ENCODE measurements at places on chromosomes 6 and 20. TPM values are rescaled to one million over a fixed set of nuclear protein-coding genes. Genes with fewer than 3 reads are reported as not detected.

Gene AKAP12
- total RNA-seq, result 37.3 TPM

GRCh38 chr6:12614456-12614855 is 102.1 kb upstream of the PHACTR1 start:
- no peak overlapping the region for H3K4me3 ChIP-seq
- no peaks in the 10 kb centered on the region for H3K27me3 ChIP-seq
- no peak overlapping the region for H3K27ac ChIP-seq
- no peak for DNase-seq
- H3K36me3 ChIP-seq, result no peaks in the 10 kb centered on the region

Gene SEL1L2
- total RNA-seq, result not detected

- H3K36me3 ChIP-seq, result no peaks in the 10 kb centered on the region
- peaks cover 18% of the 10 kb centered on the region for H3K27me3 ChIP-seq
- DNase-seq, result no peak
- peak overlapping the region; percentile 69 for H3K4me3 ChIP-seq
- no peak overlapping the region for H3K27ac ChIP-seq
These were observed 618 bp upstream of the SLC16A10 start for GRCh38 chr6:111086685-111087084.

- peaks cover 30% of the 10 kb centered on the region for H3K4me1 ChIP-seq
- DNase-seq, result peak; percentile 88
- no peaks in the 10 kb centered on the region for H3K36me3 ChIP-seq
- no peaks in the 10 kb centered on the region for H3K27me3 ChIP-seq
- H3K27ac ChIP-seq, result peak overlapping the region; percentile 71
These were observed 417 bp upstream of the PXDC1 start for GRCh38 chr6:3751730-3752530.

DNA sequence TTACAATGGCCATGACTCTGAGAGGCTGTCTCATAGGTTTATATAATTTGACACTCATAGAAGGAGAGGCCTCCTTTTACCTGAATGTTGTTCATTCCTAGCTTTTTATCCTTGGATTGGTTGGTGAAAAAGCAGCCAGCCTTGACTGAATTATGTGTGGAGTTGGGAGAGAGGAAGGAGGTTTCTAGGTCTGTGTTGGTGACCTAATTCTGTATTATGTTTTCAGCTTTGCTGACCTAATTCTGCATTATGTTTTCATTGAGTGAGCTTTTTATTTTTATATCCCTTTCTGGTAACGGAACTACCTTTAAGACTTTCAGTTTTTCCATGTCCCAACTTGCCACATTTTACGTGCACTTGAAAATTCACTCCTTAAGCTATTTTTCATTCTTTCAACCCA is 59.1 kb upstream of the RNF144B start:
- H3K27me3 ChIP-seq, result no peaks in the 10 kb centered on the region
- DNase-seq, result no peak
- peaks cover 13% of the 10 kb centered on the region for H3K4me1 ChIP-seq
- H3K36me3 ChIP-seq, result no peaks in the 10 kb centered on the region
- H3K4me3 ChIP-seq, result no peak overlapping the region
- H3K27ac ChIP-seq, result no peak overlapping the region

- no peaks in the 10 kb centered on the region for H3K36me3 ChIP-seq
- no peak overlapping the region for H3K4me3 ChIP-seq
- H3K27ac ChIP-seq, result no peak overlapping the region
- no peak for DNase-seq
- H3K27me3 ChIP-seq, result no peaks in the 10 kb centered on the region
These were observed 20.0 kb upstream of the ZNF76 start for GRCh38 chr6:35239581-35239980.

- no peak overlapping the region for H3K27ac ChIP-seq
- H3K36me3 ChIP-seq, result peaks cover 10% of the 10 kb centered on the region
- no peak overlapping the region for H3K4me3 ChIP-seq
- no peaks in the 10 kb centered on the region for H3K27me3 ChIP-seq
- H3K4me1 ChIP-seq, result no peaks in the 10 kb centered on the region
These were observed 85.8 kb downstream of the GFRA4 start for GRCh38 chr20:3577366-3577765.

Gene C6orf120
- total RNA-seq, result 23.2 TPM

DNA sequence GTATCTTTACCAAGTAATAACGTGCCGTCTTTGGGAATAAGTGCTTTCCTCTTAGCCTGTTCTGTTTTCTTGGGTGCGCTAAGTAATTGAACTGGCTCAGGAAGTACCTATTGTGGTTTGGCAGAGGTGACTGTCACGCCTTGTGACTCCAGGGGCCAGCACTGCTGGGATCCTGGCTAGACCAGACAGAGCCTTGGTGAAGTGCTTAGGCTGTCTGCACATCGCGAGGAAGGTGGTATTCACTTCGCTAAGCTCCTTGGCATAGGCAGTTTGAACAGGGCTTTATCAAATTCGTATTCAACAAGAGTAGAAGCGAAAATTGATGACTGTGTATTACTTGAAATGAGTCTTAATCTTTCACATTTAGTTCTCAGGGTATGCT is 17.6 kb downstream of the PRDM1 start:
- DNase-seq, result no peak
- H3K27me3 ChIP-seq, result no peaks in the 10 kb centered on the region
- H3K27ac ChIP-seq, result no peak overlapping the region

Gene EPPIN
- total RNA-seq, result not detected

Gene ENPP3
- 0.45 TPM for total RNA-seq

Gene DLK2
- 0.37 TPM for total RNA-seq

DNA sequence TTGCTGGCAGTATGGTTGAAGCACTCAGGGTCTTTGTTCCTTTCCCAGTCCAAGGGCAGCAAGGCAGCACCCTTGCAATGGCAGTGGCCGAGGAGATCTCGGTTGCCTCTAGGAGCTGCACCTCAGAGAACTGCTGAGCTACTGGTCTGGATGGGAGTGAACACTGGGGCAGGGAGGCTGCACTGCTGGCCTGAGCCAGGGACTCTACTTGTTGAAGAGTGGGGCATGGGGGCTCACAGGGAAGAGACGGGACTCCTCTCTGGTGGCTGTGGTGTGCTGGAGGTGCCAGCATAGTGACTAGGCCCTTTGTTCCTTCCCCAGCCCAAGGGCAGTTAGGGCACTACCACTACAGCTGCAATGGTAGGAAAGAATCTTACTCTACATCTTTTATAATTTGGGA is 203.0 kb downstream of the ZDHHC14 start:
- no peak for DNase-seq
- no peaks in the 10 kb centered on the region for H3K4me1 ChIP-seq
- no peaks in the 10 kb centered on the region for H3K27me3 ChIP-seq
- H3K27ac ChIP-seq, result no peak overlapping the region

GRCh38 chr20:40589581-40589980 is 99.5 kb downstream of the MAFB start:
- DNase-seq, result no peak
- no peaks in the 10 kb centered on the region for H3K36me3 ChIP-seq
- no peak overlapping the region for H3K27ac ChIP-seq
- H3K4me3 ChIP-seq, result no peak overlapping the region
- H3K4me1 ChIP-seq, result no peaks in the 10 kb centered on the region
- no peaks in the 10 kb centered on the region for H3K27me3 ChIP-seq

DNA sequence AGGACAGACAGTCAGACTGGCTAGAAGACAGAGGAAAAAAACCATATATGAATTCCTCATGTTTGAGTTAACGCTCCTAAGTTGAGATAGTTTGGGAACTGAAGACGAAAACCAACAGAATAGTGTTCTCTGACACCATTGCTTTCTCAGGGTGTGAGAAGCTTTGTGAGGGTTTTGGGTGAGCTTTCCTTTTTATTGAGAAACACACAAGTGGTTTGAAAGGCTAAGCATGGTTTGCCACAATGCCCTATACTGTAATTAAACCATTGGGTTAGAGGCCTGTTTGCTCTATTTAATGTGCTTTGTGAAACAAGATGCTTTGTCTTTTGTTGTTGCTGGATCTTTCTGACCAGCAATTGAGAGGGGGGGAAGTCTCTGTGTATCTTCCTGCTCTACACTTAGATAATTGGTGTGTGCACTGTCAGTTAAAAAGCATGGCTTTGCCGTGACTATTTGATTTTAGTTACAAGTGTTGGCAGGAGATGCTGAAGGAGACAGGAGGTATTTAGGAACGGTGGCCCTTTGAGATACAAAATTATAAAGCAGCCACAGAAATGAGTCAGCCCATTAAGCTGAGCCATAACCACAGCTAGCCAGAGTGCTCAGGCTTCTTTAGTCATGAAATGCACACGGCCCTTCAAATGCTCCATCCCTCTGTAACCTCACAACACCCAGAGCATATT is 273.0 kb upstream of the PREP start:
- no peaks in the 10 kb centered on the region for H3K36me3 ChIP-seq
- H3K27me3 ChIP-seq, result no peaks in the 10 kb centered on the region
- no peak overlapping the region for H3K27ac ChIP-seq
- no peaks in the 10 kb centered on the region for H3K4me1 ChIP-seq
- peak; percentile 18 for DNase-seq

DNA sequence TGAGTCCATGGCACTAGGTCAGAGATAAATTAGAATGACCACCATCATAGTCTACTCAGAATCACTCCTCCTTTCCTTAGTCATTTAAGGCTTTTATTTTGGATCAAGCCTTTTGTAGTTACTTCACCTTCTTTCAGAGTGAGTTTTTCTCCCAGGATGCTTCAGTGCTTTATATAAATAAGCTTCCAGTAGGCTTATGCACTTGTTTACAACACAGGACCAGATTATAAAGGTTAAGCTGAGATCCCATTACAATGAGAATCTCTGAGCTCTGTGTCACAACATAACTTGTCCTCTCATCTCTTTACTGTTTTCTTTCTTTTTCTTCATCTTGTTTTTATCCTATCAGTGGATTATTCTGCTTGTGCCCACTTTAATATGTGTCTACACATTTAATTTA is 47.9 kb downstream of the CEP57L1 start:
- no peaks in the 10 kb centered on the region for H3K36me3 ChIP-seq
- H3K27me3 ChIP-seq, result no peaks in the 10 kb centered on the region
- no peaks in the 10 kb centered on the region for H3K4me1 ChIP-seq

Gene SAMHD1
- total RNA-seq, result 10.9 TPM

GRCh38 chr20:37552415-37552814 is 24.7 kb upstream of the BLCAP start:
- DNase-seq, result peak; percentile 50
- H3K4me3 ChIP-seq, result no peak overlapping the region
- H3K27me3 ChIP-seq, result no peaks in the 10 kb centered on the region

Gene C2
- total RNA-seq, result 1.2 TPM

- no peak overlapping the region for H3K4me3 ChIP-seq
- H3K4me1 ChIP-seq, result peaks cover 25% of the 10 kb centered on the region
- no peaks in the 10 kb centered on the region for H3K36me3 ChIP-seq
- peak; percentile 19 for DNase-seq
- H3K27ac ChIP-seq, result no peak overlapping the region
These were observed 92.3 kb upstream of the ENPP5 start for GRCh38 chr6:46262928-46263706.

DNA sequence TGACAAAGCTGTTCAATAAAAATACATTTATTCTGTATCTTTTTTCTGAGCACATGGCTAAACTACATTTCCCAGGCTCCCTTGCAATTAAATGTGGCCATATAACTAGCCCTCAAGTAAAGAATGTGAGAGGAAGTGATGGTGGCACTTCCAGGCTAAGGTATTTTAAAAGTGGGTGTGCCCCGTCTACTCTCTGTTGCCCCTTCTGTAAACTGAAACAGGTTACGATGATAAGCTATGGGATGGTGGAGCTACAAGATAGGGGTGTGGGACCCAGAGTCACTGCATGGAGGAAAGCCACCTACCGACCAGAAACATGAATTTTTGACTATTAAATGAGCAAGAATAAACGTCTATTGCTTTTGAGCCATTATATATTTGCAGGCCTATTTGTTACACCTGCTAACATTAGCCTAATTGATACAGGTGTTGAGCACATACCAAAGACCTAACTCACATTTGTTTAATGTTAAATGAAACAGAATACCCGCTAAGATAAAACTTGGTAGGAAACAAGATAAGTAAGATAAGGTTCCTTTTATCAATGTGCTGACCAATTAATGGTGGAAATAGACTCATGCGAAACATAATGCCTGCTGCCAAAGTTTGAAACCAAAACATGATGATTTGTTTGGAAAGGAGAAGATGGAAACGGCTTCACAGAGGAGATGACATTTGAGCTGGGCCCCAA is 3.1 kb downstream of the FYN start:
- no peak for DNase-seq
- peaks cover 8% of the 10 kb centered on the region for H3K27me3 ChIP-seq
- no peak overlapping the region for H3K27ac ChIP-seq
- H3K4me3 ChIP-seq, result no peak overlapping the region

DNA sequence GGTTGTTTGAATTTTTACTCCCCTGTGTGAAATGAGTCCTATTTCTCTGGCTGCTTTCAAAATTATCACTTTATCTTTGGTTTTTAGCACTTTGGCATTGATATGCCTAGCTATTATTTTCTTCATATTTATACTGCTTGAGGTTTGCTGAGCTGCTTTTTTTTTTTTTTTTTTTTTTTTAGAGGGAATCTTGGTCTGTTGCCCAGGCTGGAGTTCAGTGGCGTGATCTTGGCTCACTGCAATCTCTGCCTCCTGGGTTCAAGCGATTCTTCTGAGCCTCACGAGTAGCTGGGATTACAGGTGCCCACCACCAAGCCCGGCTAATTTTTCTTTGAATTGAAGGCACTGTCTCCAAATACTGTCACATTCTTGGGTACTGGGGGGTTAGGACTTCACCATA is 40.6 kb downstream of the STXBP5 start:
- H3K4me3 ChIP-seq, result no peak overlapping the region
- H3K4me1 ChIP-seq, result no peaks in the 10 kb centered on the region
- no peaks in the 10 kb centered on the region for H3K27me3 ChIP-seq
- no peak overlapping the region for H3K27ac ChIP-seq
- H3K36me3 ChIP-seq, result no peaks in the 10 kb centered on the region

Gene DLL1
- 1.2 TPM for total RNA-seq

Gene STX11
- 0.30 TPM for total RNA-seq

GRCh38 chr20:46034039-46034438 is 5.0 kb downstream of the SLC12A5 start:
- peaks cover 48% of the 10 kb centered on the region for H3K27me3 ChIP-seq
- H3K27ac ChIP-seq, result no peak overlapping the region
- no peaks in the 10 kb centered on the region for H3K36me3 ChIP-seq
- no peak for DNase-seq
- H3K4me3 ChIP-seq, result no peak overlapping the region

DNA sequence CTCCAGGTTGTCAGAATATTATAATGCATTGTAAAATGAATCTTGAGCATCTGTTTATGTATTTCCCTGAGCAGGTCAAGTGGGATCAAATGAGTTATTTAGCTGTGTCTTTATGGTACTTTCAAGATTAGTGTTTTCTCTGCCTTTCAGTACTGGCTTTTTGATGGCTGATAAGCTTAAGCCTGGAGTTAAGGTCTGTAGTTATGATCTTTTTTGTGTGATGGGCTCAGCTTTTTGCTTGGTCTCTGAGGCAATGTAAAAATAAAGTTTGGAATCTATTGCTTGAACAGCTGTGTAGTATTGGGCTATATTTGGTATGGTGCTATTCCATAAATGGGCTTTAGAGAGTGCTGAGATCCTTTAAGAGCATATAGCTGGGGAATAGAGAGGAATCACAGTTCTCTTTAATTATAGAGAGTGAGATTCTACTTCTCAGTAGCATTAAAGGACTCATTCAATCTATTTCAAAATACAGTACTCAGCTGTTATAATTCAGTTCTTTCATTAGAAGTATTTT is 40.7 kb downstream of the ZNF451 start:
- no peaks in the 10 kb centered on the region for H3K27me3 ChIP-seq
- H3K27ac ChIP-seq, result no peak overlapping the region
- H3K4me1 ChIP-seq, result peaks cover 10% of the 10 kb centered on the region
- H3K36me3 ChIP-seq, result peaks cover 19% of the 10 kb centered on the region

Gene GRIK2
- 62.1 TPM for total RNA-seq

- no peak for DNase-seq
- no peak overlapping the region for H3K4me3 ChIP-seq
- H3K36me3 ChIP-seq, result no peaks in the 10 kb centered on the region
These were observed 87.7 kb upstream of the AGPAT4 start for GRCh38 chr6:161361529-161361928.

GRCh38 chr6:82257088-82257774 is 9.7 kb upstream of the IBTK start:
- H3K27ac ChIP-seq, result no peak overlapping the region
- no peak overlapping the region for H3K4me3 ChIP-seq
- DNase-seq, result peak; percentile 37
- peaks cover 31% of the 10 kb centered on the region for H3K4me1 ChIP-seq
- H3K36me3 ChIP-seq, result no peaks in the 10 kb centered on the region
- no peaks in the 10 kb centered on the region for H3K27me3 ChIP-seq
